Dorsolateral prefrontal cortex (tissue), 122 donors: ENCODE measurements at places on chromosomes 5 and 9.

- no peak for DNase-seq
Observed at GRCh38 chr9:37005517-37006140, 28.4 kb downstream of the PAX5 start.

DNA sequence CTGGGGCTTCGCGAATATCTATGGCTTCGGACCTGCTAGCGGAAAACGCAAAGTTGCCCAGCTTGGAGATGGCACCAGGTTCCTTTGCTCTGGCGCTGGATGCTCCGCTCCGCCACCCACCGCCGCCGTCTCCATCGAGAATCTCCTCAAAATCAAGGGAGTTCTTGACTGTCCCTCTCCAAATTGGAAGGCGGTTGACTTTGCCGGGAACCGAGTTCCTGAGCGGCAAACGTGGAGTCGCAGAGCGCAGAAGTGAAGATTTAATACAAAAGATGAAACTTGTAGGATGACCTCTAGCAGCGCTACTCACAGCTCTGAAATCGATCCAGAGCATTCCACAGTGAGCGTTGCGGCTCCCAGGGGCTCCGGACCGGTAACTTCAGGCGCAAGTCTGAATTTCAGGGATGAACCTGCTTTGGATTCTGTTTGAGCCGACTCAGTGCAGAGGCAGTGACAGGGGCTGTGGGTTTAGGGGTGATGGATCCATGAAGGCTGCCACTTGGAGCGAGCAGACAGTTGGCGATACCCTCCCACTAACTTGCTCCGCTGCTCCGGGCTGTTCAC is 1641.5 kb upstream of the C9orf72 start:
- DNase-seq, result no peak

DNA sequence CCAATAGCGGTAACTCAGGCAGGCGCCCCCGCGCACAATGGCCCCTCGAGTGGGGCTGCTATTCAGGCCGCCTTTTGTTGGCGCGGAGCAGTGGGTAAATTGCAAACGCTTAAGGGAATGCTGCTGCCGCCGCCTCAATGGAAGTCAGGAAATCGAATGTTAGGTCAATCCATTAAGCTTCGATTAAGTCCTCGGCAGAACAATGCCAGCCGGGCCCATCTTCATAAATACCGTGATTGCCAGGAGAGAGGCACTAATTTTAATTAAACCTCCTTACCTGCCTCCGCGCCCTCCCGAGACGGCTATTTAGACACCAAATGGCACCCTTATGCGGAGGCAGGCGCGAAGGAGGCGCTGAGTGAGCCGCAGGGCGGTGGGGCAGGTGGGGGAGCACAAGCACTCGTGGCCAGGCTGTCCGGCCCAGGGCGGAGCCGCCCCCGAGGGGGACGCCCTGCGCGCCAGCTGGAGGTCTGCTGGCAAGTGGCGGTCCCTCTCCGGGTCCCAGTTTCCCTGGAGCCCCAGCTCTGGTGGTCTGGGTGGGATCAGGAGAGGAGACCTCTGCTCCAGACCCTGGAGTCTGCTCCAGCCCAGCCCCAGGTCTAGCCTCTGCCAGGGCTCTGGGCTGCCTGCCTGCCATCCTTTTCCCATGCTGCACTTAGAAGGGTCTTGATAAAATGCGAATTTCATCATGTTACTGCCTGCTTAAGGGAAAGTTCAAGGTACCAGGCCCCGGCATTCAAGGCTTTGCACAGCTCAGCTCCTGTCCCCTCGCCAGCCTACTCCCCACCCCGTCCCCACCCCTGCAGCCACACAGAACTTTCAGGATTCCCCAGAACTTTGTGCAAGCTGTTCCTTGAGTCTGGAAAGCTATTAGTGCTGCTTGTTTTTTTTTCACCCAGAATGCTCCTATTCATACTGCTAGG is 19.7 kb downstream of the NR5A1 start:
- DNase-seq, result no peak

- DNase-seq, result no peak
Observed at GRCh38 chr5:177489119-177489716, 8.2 kb downstream of the PDLIM7 start.

DNA sequence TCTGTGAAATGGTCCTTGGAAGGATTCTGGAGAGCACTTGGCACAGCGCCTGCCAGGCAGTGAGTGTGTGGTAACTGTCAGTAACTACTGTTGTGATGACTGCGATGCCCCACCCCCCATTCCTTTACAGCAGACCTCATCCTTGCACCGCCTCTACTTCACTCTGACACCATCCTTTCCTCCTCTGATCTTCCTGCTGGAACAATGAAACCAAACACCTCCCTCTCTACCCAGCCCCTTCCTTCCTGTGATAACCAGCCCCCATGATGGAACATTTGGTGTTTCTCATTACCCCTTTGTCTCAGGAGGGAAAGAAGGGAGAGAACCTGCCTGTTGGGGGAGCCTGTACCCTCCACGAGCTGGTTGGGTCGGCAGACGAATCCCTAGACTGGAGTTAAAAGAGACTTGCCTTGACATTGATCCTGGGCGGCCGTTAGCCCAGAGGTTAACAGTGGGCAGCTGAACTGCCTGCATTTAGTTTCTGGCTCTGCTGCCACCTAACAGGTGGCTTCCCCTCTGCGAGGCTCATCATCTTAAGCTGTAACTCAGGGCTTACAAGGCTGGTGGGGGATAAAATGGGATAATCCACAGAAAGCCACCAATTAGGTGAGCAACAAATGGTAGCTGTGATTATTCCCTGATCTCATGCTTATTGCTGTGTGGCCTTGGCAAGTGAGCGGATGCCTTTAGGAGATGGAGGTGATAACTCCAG is 34.2 kb upstream of the GRPEL2 start:
- no peak for DNase-seq

DNA sequence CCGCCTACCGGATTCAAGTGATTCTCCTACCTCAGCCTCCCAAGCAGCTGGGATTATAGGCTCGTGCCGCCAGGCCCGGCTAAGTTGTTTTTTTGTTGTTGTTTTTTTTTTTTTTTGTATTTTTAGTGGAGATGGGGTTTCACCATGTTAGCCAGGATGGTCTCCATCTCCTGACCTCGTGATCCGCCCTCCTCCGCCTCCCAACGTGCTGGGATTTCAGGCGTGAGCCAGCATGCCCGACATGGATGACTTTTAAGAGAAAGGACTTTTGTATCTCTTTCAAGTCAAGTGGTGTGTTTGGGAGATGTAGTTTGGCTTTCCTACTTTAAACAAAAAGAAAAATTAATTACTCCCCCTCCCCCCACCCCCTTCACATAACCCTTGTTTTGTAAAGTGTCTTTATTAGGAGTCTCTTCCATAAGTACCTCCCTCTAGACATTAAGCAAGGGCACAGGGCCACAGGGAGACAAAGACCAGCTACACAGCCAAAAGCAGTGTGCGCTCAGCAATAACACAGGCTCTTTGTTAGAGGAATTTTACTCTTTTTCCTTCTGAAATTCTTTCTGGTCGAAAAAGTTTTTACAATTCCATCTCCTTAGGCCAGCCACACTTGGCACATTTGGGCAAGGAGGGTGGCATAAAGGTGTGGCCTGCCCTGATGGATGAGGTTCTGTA is 31.2 kb downstream of the JAKMIP2 start:
- no peak for DNase-seq
